Midbrain (tissue), 1 donor: ENCODE measurements at places on chromosomes 16 and 17.

DNA sequence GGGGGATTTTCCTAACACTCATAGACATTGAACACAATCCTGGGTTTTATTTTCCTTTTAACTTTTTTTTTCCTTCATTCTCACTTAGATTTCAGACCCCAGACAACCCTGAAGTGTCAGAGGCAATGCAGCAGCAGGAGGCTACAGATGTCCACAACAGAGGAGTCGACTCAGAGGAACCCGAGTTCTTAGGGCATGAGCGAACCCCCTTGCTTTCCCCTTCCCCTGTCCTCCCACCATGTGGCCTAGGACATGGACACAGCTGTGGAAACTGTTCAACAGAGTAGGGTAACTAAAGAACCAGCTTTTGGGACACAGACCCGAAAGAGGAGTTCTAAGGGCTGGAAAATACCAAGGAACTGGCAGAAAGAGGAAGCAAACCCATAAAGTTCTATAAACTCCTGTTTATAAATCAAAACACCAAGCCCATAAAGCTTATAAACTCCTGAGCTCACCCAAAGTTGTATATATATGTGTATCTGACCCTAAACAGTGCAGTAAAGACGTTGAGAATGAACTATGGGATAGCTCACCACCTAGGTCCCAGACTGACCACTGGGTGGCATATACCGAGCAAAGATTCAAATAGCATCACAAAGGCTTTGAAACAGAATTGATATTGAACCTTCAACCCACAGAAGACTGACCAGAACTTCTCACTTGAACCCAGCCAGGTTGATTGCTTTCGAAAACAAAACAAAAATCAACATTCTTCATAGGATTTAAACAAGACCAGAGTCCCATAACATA lies 33.9 kb downstream of the CMTM4 start:
- DNase-seq = peak; percentile 68

DNA sequence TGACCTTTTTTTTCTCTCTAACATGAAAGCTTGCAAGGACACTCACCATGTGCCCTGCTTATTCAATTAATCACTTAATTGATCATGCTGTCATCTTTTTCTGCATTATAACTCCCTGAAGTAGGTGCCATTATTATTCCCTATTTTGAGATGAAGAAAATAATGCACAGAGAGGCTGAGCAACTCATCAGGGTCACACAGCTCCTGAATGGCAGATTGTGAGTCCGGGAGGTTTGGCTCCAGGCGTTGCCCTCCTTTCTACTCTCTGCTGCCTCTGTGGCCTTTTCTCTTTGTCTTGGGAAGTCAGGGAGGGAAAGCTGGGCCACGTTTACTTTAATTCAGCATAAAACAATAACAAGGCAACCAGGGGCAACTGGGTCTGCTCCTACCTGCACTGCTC lies 17.2 kb upstream of the N4BP1 start:
- no peak for DNase-seq

DNA sequence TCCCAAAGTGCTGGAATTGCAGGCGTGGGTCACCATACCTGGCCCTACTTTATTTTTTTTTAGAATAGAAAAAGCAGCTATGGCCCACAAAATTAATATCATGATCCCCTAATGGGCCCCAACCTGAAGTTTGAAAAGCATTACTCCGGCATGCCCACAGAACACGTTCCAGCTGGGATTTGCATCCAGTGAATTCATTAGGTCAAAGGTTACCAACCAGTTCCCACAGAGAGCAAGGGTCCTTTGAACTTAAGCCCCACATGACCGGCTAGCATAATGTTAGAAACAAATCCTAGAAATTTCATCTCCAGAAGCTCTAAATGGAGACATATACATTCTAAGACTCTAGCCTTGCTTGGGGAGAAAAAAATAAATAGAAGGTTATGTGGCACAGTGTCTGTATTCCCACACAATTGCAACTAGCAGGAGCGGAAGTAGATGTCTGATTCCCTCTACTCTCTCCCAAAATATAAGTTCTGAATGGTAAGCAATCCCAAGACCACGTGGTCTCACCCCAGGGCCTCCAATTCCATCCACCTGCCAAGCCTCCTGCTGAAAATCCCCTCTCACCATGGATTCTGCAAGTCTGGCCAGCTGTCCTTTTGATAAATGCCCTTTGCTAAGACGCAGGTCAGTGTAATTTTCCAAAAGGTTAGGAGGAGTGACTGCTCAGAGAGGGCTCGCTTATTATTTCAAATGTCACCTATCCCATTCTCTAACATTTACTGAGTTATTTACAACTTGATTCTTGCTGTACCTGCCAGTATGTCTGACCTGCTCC lies 395.8 kb downstream of the NPIPA8 start:
- no peak for DNase-seq

GRCh38 chr16:55849536-55849935 lies 16.6 kb upstream of the CES1 start:
- no peak for DNase-seq

DNA sequence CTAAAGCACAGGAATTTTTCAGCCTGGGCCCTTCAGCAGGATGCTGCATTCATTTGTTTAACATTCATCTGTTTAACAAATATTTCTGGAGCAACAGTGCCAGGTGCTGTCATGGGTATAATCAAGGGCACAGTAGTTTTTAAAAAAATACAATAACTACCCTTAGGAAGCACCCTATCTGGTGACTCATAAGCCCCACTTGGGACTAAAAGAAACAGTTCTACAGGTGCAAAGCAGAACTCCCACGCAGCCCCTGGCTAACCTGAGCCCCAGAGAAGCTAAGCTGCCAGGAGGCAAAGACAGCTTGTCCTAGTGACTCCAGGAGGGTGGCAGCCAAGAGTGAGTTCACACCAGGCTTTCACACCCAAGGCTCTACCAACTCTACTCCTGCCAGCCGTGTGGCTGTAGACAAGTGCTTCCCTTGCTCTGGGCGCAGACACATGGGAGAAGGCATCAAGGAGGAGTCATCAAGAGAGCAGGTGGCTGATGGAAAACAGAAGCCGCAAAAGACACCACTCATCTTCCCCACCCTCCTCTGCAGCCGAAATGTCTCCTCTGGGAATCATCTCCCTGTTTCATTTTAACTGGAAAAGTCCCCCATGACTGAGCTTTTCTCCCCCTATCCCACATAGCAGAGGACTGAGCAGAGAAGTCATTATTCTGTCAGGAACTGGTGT lies 14.4 kb downstream of the CUEDC1 start:
- DNase-seq = no peak

DNA sequence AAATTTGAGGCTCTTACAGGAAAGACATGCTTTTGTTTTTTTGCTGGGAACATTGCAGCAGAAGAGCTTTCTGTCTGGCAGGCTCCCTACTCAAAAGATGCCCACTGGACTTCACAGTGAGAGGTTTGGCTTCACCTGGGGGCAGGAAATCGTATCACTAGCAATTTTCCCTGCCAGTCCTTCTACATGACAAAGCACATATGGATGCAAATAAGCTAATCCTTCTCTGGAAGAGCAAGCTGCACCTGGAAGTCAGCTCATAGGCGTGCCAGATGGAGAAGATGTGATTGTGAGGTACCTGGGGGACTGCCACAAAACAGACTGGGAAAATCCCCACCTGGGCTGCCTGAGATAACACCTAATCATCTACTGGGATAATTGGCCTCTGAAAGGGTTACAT lies 195.0 kb upstream of the CPHXL start:
- DNase-seq = no peak

GRCh38 chr16:69741519-69741918 lies 13.2 kb downstream of the NOB1 start:
- DNase-seq = no peak

DNA sequence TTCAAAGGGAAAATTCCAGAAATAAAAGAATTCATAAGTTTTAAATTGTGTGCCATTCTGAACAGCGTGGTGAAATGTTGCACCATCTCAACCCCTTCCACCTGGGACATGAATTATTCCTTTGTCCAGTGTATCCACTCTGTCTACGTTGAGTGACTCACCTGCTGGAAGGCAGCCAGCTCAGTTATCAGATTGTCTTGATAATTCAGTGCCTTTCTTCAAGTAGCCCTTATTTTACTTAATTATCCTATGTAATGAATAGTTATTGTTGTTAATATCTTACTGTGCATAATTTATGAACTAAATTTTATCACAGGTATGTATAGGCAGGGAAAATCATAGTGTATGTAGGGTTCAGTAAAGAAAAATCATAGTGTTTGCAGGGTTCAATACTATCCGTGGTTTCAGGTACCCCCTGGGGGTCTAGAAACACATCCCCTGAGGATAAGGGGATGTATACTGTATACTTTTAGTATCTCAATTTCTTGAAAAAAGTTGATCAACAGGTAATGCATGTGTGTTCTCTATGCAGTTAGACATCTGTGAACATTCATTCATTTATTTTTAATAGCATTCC lies 7.7 kb upstream of the PCTP start:
- no peak for DNase-seq

DNA sequence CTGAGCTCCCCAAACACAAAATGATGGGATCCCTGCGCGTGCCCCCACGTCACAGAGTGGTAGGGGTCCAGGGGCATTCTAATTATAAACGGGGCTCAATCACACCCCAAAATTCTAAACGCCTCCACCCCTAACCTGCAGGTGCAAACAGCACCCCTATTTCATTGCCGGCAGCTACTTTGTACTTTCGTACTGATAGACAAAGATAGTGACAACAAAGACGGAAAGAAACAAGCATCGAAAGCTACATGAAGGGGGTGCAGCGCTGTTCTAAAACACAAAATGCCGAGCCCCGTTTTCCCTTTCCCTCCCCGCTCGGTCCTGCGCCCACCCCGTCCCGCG lies 13.9 kb downstream of the MIS12 start:
- DNase-seq = no peak

- no peak for DNase-seq
These were observed 41.2 kb downstream of the GTF3C1 start for GRCh38 chr16:27508476-27508875.

GRCh38 chr17:59829217-59830006 lies 63.3 kb downstream of the TUBD1 start:
- DNase-seq = no peak

GRCh38 chr17:51733166-51733565 lies 425.3 kb downstream of the CA10 start:
- no peak for DNase-seq

DNA sequence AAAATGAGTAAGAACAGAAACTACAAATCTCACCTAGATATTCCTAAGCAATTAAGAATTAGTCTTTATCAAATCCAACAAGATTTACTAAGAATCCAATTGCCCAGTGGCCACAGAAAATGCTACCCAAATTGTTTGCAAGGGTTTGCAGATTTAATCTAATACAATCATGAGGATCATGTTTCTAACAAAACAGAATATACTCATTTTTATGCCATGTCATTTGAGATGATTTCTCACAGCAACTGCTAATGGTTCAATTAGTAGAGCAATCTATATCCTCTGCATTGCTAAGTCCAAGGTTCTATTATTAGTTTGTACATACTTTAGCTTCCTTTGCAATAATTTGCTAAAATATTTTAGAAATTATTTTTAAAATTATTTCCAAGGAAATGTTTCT lies 41.2 kb downstream of the HELZ start:
- DNase-seq = no peak

- no peak for DNase-seq
These were observed 11.0 kb downstream of the EFTUD2 start for GRCh38 chr17:44887971-44888954.

DNA sequence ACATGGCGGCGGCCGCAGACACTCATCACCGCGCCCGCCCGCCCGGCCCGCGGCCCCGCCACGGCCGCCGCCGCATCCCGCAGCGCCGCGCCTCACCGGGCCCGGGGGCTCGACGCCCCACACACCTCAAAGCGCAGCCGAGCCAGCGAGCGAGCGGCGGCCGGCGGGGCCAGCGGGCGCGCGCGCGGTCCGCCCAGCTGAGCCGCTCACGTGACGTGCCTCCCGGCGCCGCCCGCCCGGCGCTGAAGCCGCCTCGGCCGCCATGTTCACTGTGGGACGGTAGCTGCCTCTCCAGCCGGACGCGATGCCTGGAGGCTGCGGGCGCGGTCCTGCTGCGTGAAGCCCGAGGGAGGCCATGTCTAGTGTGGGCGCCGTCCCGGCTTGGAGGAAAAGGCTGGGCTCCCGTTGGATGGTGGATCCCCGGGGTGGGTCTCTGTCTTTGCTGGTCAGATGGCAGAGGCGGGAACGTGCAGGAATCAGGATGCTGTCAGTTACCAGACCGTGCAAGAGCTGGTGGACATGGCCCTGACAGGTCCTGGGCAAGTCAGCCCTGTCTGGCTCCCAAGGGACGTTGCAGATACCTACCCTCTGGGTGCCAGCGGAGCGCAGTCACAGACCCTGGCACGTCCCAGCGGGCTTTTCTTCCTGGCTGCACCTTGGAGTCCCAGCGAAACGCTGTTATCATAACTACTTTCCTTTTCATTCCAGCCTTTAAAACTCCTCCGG lies at the start of gene USP31:
USP31 (minus strand) TSS at position 186 of the 726 bp plus-strand sequence; CDS start at position 4, 182 bp downstream.
- peak; percentile 92 for DNase-seq

DNA sequence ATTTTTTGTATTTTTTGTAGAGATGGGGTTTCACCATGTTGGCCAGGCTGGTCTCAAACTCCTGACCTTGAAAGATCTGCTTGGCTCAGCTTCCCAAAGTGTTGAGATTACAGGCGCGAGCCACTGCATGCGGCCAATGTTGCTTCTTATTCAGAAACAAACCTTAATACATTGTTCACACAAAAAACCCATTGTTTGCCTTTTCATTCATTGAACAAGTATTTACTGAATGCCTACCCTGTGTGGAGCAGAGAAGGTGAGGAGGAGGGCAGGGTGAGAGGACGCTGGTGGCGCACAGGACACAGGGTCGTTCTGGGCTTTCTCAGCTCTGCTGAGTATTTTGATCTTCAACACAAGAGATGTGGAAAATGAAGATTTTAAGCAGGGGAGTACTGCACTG lies 8.0 kb upstream of the KRT23 start:
- no peak for DNase-seq
